Stimulated activated CD8-positive, alpha-beta memory T cell treated with anti-CD3 and anti-CD28 coated beads, Interleukin-15, amount 100 ng/mL, for 48 hours (primary cell): ENCODE measurements at places on chromosomes 3 and 15.

DNA sequence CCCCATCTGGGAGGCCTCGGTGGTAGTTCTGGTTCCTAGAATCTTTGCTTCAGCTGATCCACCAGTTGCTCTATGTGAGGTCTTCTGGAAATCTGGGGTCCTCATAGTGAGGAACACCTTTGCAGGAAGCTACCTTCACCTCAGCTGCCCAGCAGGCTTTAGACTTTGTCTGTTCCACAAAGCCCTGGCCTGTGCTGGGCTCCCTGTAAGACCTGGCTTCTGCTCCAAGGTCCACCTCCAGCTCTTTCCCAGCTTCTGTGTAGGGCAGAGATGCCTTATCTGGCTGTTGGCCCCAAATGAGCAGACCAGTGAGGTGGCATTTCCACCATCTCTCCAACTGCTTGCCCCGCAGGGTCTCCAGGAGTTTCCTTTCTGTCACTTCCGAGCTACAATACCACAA, 8.2 kb upstream of the HOMER2 start:
- no peak for DNase-seq

- no peak for DNase-seq
Measured at GRCh38 chr3:169869484-169870220, at the start of gene LRRC31. Gene LRRC31 (minus strand): TSS chr3:169869935. CDS start chr3:169869807, 128 bp downstream.

GRCh38 chr3:115687721-115688120, 64.4 kb downstream of the GAP43 start:
- DNase-seq: no peak

GRCh38 chr3:152836269-152836668, 1.3 kb downstream of the P2RY1 start:
- no peak for DNase-seq

DNA sequence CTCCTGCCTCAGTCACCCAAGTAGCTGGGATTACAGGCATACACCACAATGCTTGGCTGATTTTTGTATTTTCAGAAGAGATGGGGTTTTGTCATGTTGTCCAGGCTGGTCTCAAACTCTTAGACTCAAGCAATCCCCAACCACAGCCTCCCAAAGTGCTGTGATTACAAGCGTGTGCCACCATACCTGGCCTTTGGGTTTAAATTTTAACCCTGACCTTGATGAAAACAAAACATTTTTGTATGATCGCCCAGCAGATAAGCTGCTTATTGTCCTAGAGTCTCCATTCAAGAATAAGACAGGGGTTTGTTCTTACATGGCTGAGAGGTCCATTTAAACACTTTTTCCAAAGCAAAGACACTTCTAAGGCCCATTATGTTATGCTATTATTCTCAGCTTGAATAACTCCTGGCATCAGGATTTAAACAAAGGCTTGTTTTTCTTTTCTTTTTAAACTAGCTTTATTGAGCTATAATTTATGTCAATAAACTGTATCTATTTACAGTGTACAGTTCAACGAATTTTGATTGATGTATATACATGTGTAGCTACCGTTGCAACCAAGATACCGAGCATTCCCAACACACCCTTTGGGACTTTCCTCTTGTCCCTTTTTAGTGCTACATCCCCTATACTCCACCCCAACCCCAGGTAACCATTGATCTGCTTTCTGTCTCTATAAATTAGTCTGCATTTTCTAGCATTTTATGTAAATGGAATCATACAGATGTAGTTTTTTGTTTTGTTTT, 1.4 kb upstream of the MUC13 start:
- DNase-seq: no peak

DNA sequence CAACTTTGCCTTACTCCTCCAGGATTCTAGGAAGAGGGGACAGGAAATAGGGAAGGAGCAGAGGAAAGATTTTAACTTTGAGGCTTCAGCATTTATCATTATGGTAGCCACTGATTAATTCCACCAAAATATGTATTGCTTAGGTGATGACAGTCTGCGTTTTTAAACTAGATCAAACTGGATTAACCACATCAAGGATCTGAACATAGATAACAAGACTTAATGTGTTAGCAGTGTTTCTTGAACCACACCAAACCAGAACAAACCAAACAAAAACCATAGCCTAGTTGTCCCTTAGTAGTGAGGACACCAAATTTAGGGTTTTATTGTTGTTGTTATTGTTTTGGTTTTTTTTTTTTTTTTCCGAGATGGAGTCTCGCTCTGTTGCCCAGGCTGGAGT, 113.5 kb upstream of the LMOD3 start:
- DNase-seq: no peak

DNA sequence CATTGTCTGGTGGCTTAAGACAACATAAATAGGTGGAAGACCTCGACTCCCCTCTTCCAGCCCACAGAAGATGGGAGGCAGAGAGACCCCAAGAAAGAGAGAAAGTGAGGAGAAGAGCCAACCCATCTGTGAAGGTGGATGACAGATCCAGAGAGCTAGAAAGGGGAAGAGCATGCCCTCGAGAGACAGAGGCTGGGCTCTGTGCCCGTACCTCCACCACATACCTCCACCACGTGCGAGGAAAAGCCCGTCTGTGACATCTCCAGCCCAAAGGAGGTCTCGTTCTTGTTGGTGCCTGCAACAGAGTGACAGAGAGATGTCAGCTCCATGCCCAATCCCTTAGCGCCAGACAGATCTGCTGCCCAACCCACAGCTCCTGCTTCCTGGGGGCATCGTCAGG, 71.1 kb downstream of the FEM1B start:
- no peak for DNase-seq

DNA sequence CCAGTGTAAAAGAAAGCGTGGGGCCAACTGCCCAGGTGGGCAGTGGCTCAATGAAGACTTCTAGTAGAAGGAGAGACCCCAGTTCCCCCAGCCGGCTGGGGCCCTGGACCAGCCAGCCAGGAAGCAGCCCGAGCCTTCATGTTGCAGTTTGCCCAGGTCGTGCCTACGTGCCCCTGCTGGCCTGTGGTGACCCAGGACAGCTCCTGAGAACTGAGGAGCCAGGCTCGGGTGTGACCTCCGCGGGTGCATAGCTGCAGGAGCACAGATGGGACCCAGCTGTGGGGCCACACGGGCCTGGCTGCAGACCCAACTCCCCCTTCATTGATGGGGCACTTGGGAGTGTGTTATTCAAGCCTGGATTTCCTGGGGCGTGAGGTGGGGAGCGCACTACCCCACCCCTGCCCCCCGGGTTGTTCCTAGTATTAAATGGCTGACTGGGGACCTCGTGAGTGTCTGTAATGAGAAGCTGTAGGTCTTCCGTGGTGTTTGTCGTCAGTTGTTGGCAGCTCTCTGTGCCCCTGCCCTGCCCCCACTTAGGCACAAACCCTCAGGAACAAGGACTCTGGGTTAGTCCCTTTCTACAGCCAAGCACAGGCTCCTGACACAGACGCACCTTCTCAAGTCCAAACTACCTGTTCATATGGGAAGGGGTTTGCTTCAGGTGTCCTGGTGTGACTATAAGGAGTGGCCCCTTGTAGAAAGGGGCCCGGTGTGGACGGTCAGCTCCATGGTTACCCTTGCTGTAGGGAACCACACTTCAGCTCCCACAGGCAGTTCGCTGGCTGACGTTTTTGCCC, 39.1 kb downstream of the IDH2 start:
- no peak for DNase-seq

DNA sequence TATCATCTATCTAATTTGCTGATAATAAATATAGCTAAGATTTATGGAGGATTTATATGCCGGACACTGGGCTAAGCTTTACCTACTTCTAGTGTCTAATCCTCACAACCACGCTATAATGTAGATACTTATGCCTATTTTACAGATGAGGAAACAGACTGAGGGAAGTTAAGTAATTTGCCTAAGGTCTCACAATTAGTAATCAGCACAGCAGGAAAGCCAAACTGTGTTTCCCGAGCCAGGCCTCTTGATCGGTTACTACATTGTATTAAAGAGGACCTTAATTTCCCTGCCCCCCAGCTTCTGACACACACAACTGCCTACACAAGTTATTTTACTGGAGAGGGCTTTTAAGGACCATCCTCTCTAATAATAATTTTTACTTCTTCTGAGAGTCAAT, 40.9 kb downstream of the ONECUT1 start:
- no peak for DNase-seq

GRCh38 chr3:100503448-100503847, 11.0 kb downstream of the TMEM45A start:
- DNase-seq: no peak

DNA sequence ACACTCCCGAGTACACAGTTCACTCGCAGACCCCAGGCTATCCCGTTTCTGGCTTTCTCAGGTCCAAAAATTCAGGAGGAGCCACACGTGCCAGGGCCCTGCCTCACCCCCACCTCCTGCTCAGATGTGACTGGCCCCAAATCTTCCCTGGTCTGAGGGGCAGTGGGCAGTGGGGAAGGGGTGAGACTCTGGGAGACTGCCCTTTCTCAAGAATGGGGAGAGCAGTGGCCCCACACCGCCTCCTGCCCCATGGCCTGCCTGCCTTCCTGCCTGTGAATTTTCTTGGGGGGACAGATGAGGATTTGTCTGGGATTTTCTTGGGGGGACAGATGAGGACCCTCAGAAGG, 174.6 kb downstream of the MEGF11 start:
- DNase-seq: no peak

DNA sequence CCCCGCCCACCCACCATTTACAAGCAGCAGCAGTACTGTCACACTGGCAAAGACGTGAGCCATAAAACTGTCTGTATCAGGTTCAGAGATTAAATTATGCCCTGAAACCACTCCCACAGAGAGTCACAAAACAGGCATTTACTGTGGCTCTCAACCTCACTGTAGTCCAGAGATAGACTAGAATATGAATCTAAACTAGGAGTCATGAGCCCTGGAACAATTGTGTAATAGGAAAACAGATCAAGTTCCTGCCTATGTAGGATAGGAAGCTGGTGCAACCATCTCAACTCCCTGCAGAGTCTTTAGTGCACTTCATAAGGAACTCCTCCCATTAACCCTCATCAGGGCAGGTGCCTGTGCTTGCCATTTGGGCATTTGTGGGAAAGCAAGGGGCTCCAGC, 61.7 kb downstream of the FAM227B start:
- no peak for DNase-seq

DNA sequence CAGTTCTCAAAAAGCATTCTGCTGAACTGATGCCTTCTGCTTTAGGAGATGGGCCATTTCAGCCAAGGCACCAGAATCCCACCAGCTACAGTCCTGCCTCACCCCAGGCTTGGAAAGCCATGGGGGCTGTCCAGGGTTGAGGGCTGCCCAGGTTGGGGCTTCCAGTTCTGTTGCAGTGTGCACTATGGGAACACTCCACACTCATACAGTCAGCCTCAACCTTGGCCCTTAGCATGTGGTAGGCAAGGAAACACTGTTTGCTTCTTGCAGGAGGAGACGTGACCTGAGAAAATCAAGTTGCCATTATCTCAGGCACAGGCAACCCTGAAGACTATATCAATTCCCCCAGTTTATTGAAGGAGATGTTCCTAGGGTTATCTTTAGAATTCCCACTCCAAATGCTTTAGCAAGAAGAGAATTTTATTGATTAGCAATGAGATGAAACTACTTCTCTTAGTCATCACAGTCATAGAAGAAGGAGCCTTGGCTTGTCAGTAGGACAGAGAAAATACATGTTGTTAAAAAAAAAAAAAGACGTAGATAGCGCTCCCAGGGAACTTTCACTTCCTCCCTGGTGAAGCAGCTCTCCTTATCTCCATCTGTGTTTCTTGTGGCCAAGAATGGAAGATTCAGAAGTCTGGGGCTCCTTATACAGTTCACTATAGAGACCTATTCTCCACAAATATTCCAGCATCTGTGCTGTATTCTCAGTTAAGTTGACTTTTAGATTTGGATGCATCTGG, 38.3 kb upstream of the IL12A start:
- DNase-seq: no peak

GRCh38 chr15:90294601-90295269, 29.3 kb downstream of the NGRN start:
- no peak for DNase-seq
